ENCODE measurements at places on chromosomes 2 and 18. TPM values are rescaled to one million over a fixed set of nuclear protein-coding genes. Genes with fewer than 3 reads are reported as not detected.
A peak's percentile ranks its signal among the peaks of the same experiment; 100 is the strongest.

Gene IL1R2
- total RNA-seq, result not detected

- DNase-seq, result no peak
Measured at GRCh38 chr18:48390641-48391040, 18.5 kb downstream of the ZBTB7C start.

- DNase-seq, result peak; percentile 91
Measured at GRCh38 chr2:241519669-241520068, 11.3 kb upstream of the STK25 start.

- DNase-seq, result no peak
Measured at GRCh38 chr18:45619826-45620201, 4.5 kb downstream of the SLC14A2 start.

DNA sequence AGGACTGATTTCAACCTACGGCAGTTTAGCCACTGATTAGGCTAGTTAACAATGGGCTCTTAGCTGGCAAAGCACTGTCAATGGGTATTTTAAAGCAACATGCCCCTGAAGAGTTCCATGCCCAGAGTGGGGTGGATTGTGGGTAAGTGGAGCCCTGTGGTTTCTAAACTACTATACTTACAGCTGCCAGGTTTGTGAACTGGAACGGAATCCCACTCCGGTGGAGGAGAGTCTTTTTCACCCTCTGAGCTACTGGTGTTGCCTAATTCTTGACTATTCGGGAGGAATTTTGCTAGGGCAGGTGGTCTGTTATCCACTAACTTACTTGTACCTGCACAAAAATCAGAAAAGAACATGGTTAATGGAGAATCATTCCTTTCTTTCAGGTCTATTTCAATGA lies 52.6 kb downstream of the ZAP70 start:
- DNase-seq, result no peak

GRCh38 chr2:240619506-240620148 lies 5.7 kb upstream of the GPR35 start:
- no peak for DNase-seq

GRCh38 chr2:231929961-231930592 lies 3.9 kb upstream of the NPPC start:
- DNase-seq, result peak; percentile 63

- no peak for DNase-seq
Measured at GRCh38 chr18:55247032-55247431, 287.8 kb upstream of the CCDC68 start.

Data from SJCRH30 (cell line).